ENCODE measurements at places on chromosomes 6 and 20.

- DNase-seq: no peak
Measured at GRCh38 chr6:137793805-137794515, 73.1 kb upstream of the TNFAIP3 start.

GRCh38 chr6:169096388-169096787 lies 157.3 kb downstream of the THBS2 start:
- no peak for DNase-seq

DNA sequence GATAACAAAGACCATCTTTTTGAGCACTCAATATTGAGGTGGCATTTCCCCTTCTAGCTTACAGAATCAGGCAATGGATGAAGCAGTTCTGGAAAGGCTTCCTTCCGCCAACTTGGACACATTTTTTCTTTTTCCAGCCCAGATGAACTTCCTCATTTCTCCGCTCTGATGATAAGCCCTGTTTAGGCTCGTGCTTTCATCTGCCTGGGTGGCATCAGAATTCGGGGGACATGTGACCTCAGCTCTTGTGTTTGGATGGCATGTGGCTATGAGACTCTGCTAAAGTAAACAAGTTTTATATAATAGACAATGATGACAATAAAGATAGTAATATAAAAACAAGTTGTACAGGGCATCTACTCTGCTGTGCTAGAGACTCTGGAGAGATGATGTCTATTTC lies 796.7 kb downstream of the DHX35 start:
- no peak for DNase-seq

GRCh38 chr6:150568560-150568959 lies 31.1 kb upstream of the PLEKHG1 start:
- no peak for DNase-seq

DNA sequence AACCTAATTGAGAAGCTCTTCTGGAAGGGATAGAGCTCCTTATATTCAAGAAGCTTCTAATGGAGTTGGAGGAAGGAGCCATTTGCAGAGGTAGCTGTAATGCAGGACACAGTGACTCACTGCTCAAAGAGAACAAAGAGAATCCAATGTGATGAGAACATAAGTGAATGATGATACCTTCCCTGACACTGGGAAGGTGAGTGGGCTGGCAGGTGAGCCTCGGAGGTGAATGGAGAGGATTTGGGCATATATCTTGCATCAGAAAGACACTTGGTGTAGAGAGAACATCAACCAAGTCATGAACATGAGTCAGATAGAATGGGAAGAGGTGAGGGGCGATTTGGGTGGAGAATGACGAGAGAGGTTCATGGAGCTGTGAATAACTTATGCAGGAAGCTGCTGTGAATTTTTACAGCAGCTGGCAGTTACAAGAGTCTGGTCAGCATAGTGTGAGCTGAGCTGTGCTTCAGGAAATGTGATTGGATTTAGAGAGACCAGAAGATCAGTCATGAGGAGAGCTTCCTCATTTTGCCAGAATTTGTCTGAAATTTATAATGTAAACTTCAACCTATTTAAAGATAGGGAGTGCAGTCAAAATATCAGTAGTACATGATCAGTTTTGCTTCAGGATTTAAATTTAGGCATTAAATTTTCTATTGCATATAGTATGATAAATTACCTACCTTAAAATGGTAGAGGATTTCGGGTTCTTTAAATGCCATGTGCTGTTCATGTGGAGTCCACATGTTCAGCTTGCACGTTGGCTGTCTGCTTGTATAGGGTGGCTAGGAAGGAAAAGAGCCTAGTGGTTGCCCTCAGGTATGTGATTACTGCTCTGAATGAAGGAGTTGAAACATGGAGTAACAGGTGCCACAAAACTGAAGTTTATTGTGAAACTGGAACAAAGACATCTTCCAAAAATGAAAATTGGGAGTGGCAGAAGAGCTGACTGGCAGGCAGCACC lies 59.2 kb upstream of the KIF25 start:
- no peak for DNase-seq

DNA sequence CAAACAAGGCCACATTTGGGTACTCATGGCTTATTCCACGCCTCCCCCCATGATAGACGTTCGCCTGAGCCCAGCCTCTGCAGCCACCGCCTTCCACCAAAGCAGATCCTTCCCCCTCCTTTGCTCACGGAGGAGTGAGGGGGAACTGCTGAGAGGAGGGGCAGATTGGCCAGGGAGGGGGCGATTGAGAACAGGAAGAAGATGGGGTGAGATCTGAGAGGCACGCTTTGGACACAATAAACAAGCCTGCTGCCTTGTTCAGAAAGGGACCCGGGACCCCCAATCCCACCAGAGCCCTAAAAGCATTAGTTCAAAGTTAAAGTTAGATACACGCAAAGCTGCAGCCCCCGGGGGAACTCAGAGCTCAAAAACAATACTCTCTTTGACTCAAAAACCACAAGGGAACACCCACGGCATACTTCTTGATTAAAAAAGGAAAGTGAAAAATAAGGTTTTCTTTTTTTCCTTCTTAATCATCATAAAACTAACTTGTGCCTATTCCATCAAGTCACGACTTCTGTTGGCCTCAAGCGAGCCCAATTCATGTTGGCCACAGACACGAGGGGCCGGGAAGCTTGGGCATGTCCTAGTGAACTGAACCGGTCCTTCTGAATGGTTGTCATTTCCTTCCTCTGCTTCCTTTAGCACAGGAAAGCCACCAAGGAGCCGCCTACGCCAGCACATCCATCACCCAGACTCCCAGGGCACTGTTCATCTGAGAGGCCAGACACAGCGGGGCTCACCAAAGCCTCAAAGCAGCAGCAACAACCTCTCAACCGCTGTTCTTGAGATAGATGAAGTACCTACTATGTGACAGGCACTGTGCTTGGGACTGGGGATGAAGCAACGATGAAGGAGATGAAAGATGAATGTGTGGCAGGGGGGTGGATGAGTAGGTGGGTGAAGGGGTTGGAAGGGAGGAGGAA lies 44.7 kb downstream of the NFATC2 start:
- DNase-seq: no peak

GRCh38 chr6:69985180-69985579 lies 118.8 kb downstream of the COL19A1 start:
- no peak for DNase-seq

GRCh38 chr6:25250878-25251277 lies 28.3 kb upstream of the CARMIL1 start:
- DNase-seq: no peak

GRCh38 chr6:168520233-168520632 lies 79.2 kb downstream of the SMOC2 start:
- no peak for DNase-seq

DNA sequence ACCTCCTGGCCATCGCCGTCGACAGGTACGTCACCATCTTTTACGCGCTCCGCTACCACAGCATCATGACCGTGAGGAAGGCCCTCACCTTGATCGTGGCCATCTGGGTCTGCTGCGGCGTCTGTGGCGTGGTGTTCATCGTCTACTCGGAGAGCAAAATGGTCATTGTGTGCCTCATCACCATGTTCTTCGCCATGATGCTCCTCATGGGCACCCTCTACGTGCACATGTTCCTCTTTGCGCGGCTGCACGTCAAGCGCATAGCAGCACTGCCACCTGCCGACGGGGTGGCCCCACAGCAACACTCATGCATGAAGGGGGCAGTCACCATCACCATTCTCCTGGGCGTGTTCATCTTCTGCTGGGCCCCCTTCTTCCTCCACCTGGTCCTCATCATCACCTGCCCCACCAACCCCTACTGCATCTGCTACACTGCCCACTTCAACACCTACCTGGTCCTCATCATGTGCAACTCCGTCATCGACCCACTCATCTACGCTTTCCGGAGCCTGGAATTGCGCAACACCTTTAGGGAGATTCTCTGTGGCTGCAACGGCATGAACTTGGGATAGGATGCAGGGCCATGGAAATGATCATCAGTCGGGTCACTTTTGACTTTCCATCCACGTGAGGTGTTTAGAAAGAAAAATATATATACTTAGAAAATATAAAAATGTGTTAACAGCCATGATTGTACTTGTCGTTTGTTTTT lies 868 bp downstream of the MC3R start:
- DNase-seq: no peak

- no peak for DNase-seq
Measured at GRCh38 chr20:9321007-9321406, 193.4 kb upstream of the LAMP5 start.

GRCh38 chr20:48006036-48006833 lies 221.0 kb upstream of the SULF2 start:
- no peak for DNase-seq

DNA sequence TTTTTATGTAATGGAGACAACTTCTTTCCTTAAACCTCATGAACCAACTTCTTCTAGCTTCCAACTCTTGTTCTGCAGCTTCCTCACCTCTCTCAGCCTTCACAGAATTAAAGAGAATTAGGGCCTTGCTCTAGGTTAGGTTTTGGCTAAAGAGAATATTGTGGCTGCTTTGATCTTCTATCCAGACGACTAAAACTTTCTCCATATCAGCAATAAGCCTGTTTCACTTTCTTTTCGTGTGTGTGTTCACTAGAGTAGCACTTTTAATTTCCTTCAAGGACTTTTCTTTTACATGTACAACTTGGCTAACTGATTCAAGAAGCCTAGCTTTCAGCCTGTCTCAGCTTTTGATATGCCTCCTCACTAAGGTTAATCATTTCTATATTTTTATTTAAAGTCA lies 596.1 kb upstream of the NRSN1 start:
- DNase-seq: no peak

- DNase-seq: peak; percentile 95
Measured at GRCh38 chr6:29965873-29966601, 23.7 kb downstream of the HLA-A start.

DNA sequence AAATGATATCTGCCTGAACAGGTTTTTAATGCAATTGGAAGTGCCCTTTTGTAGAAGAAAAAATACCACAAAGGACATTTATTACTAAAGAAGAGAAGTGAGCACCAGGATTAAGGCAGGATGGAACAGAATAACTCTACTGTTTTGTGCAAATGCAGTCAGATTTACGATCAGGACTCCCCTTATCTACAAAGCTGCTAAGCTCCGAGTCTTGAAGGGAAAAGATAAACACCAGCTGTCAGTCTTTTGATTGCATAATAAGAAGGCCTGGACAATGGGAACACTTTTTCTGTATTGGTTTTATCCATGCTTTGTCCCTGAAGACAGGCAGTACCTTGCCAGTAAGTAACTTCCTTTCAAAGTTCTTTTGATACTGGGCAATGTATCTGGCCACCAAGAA lies 797.9 kb upstream of the SLC35B3 start:
- no peak for DNase-seq

GRCh38 chr20:36199345-36200257 lies 36.7 kb upstream of the AAR2 start:
- peak; percentile 88 for DNase-seq

GRCh38 chr20:6305536-6305935 lies 182.7 kb upstream of the FERMT1 start:
- no peak for DNase-seq

- no peak for DNase-seq
Measured at GRCh38 chr20:61487346-61487996, 235.4 kb downstream of the CDH4 start.

- DNase-seq: no peak
Measured at GRCh38 chr20:25214426-25214790, 18.9 kb downstream of the ENTPD6 start.

GRCh38 chr6:3446184-3446583 lies 10.7 kb downstream of the SLC22A23 start:
- no peak for DNase-seq

GRCh38 chr20:13220194-13220903 lies 725 bp upstream of the ISM1 start:
- DNase-seq: peak; percentile 82

DNA sequence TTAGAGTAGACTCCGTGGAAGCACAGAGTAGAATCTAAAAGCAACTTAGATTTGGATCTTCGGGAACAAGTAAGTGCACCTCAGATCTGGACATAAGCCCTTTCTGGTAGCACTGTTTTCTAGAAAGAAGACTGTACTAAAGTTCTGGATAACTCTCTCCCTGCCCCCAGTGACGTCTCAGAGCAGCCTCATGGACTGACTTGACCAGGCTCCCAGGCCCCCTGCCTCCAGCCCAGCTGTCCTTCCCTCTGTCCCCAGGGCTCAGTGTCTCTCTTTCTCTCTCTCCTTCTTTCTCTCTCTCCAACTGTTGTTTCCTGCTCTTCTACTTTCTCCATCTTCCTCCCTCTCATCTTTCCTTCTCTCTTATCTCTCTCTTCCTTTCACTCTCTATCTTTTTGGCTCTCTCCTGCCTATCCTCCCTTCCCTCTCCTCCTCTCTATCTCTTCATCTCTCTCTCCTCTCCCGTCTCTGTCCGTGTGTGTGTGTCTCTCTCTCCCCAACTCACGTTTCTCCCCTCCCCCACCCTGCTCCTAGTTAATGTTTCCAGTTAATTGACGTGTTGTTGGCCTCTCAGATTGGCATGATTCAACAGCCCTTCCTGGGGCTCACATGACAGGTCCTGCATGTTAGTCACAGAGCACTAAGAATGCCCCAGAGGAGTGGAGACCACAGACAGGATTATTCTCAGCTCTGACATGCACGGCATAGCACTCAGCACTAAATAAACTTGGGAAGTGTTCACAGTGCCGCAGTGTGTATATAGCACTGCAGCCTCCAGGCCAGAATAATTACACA lies 180.4 kb upstream of the FOXQ1 start:
- DNase-seq: no peak

GRCh38 chr6:97086781-97087180 lies 162.3 kb downstream of the KLHL32 start:
- DNase-seq: no peak

DNA sequence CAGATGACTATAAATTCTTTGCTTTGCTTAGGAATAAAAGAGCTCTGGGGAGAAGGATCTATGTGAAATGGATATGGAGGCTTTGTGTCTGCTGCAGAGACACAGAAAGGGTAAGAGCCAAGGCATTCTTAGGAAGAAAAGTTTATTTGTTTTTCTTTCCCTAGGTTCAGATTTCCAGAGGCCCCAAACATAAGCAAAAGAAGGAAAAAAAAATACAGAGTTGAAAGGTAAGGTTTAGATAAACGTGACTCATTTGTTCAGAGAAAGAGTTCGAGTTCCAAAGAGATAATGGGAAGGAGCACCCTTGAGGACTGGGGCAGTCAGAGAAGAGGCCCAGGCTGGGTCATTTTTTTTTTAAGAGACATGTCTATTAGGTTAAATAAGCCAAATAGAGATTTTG lies 27.4 kb upstream of the BMP5 start:
- DNase-seq: no peak

DNA sequence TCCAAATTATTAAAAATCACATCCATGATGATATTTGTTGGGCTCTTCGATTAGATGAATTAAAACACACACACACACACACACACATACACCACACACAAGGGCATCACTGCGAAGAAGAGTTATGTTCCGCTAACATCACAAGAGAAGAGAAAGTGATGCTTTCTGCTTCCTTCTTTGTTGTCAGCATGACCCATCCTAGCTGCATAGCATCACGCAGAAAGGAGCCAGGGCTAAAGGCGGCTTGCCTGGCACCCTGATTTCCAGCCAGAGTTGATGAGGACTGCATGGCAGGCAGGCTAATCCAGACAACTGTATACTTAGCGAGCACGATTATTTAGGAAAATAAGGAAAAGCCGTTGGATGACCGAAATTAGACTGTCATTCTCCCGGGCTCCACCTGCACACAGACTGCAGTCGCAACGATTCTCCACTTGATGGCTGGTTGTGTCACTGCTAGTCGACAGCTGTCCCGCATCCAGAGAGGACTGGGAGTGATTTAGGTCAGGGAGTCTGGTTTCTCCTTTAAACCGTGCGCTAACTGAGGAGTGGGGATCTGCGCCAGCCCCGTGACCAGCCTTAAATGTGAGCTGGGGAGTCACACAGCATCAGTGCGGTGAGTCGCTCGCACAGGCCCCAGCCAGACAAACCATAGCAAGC lies 70.6 kb upstream of the SOX4 start:
- no peak for DNase-seq
